ENCODE measurements at places on chromosomes 1 and 21. TPM values are rescaled to one million over a fixed set of nuclear protein-coding genes. Genes with fewer than 3 reads are reported as not detected.

ZNF593OS gene
- total RNA-seq = not detected

S100A8 gene
- total RNA-seq = not detected

C1orf185 gene
- not detected for total RNA-seq

CCDC27 gene
- total RNA-seq = not detected

HAO2 gene
- total RNA-seq = not detected

ARTN gene
- total RNA-seq = 0.26 TPM

DNA sequence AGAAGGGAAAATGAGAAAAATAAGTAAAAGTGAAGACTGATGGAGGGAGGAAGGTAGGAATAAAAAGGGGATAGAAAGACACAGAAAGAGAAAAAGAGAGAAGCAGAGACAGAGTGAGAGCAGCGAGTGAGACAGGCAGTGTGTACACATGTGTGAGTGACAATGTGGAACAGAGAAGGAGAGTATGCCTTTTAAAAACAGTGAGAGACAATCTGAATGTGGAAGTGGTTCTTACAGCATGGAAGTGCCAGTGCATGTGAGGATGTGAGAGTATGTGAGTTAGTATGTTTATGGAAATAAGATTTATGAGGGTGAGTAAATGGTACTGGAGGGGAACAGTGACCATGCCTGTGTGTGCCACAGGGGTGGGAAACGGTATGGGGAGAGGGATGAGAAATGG lies 1.2 kb downstream of the NEGR1 start:
- no peak for DNase-seq

DNA sequence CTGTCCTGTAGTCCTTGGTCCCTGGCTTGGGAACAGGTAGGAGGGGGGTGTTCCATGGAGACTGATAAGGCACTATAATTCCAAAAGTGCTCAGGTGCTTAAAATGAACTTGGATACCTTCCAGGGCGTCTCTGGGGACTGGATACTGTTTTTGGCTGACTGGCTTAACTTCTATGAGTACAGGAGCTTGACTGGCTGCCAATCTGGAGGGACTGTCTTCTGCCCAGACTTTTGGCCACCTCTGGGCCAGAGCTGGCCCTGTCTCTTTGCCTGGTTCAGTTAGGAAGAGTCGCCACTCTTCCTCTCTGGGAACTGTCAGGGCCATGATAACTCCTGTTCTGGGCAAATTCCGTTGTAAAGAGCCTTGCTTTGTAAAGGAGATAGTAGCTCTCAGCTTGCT lies 407.0 kb downstream of the TGFB2 start:
- DNase-seq = no peak

- DNase-seq = no peak
These were observed 57.9 kb downstream of the AGPAT3 start for GRCh38 chr21:43922949-43923348.

- DNase-seq = no peak
These were observed 17.0 kb downstream of the AGT start for GRCh38 chr1:230696722-230697437.

DNA sequence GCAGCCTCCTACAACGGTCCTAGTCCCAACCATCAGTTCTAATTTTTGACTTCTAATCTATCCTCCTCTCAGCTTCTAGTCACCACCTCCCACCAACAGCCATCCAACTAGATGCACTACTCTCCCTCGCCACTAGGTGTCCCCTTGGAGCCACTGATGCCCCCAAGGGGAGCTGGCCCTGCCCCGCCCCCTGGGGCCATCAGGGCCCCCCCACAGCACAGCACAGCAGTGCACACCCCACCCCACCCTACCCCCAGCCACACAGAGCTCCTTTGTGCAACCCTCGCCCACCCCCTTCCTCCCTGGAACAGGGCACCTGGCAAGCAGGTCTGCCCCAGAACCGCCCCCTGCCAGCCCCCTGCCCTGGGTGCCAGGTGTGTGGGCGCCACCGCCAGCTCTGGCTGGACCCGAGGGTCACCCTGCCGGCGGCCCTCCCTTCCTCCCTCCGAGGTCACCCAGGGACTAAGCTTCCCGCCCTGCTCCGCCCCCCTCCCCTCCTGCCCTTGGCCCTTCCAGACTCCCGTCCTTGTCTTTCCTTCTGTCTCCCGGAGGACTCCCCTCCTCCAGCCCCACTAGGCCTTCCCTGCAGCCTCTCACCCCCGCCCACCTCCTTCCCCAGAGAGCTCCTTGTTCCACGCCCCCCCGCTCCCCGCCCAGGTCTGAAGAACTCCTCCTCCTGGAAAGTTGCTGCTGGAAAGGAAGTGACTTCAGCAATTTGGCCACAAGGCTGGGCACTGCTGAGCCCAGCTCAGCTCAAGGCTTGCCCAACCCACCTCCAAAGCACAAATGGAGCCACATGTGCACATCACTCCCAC lies 47.0 kb downstream of the AHDC1 start:
- DNase-seq = peak; percentile 85

DNA sequence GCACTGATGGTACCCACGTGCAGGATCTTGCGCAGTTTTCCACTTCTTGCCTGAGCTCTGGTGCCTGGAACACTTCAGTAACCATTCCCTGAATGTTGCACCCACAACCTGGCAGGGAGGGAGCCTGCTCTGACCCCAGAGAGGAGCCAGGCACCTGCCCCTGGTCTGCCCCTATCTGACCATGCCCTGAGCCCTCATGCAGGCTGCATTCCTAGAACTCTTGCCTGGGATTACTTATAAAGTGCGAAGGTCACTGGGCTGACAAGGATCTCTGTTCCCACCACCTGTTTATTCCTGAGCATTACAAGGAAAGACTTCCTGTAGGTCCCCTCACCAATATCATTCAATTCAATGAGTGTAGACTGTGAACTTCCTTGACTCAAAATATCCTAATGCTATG lies 191.9 kb upstream of the FMN2 start:
- no peak for DNase-seq

- peak; percentile 46 for DNase-seq
These were observed 158.8 kb downstream of the TOMM20 start for GRCh38 chr1:234969581-234970400.

GRCh38 chr1:205633421-205633976 lies 1.7 kb upstream of the ELK4 start:
- no peak for DNase-seq

- no peak for DNase-seq
These were observed 57.8 kb upstream of the PGD start for GRCh38 chr1:10340930-10341590.

DNA sequence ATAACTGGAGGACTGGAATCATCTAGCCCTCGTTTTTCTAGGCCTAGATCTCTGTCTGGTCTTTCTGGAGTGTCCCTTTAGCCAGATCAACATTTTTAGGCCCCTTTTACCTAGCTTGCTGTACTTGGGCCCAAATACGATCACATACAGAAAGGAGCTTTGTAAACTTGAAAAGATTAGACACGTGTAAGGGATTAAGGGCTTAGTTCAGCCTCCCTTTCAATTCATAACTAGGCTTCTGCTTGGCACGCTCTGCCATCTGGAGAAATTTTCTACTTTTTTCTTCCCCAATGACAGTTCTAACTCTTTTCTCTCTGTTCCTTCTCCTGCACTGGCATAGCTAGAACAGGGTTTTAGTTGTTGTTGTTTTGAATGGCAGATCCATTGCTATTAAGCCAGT lies 153.3 kb upstream of the BEND5 start:
- DNase-seq = no peak

GRCh38 chr1:168918860-168919741 lies 187.4 kb upstream of the ATP1B1 start:
- no peak for DNase-seq

DNA sequence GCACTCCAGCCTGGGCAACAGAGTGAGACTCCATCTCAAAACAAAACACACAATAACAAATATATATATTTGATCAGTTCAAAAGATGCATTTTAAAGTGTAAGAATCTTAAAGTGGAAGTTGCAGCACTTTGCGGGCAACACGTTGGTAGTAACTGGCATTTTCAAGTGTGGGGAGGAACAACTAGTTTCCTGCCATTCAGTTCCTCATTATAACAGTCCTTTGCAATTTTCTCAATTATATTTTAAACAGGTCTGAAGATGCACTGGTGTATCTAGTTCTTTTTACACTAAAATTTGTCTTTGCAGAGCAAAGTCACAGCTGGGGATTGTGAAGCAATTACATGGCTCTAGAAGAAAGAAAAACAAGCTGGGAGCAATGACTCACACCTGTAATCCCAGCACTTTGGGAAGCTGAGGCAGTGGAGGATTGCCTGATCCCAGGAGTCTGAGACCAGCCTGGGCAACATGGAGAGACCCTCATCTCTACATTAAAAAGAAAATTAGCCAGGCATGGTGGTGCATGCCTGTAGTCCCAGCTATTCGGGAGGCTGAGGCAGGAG lies 25.3 kb downstream of the RRAGC start:
- no peak for DNase-seq

DNA sequence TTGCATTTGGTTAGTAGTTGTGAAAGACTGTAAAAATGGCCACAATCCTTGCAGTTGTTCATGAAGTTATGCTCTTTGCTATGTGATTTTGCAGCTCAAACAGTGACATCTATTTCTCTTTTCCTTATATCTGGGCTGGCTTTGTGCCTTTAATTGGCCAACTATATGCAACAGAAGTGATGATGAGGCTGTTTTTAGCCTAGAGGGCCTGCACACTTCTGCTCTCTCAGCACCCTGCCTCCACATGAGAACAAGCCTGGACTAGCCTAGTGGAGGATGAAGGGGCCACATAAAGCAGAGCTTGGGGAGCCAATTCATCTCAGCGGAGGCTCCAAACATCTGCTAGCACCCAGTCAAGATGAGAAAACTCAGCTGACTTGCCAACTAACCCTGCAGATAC lies 339.8 kb downstream of the OMA1 start:
- no peak for DNase-seq

Data from activated CD4-positive, alpha-beta T cell treated with anti-CD3 and anti-CD28 coated beads for 36 hours (primary cell).